Activated naive CD4-positive, alpha-beta T cell treated with anti-CD3 and anti-CD28 coated beads for 36 hours (primary cell): ENCODE measurements at places on chromosomes 5 and 9. TPM values are rescaled to one million over a fixed set of nuclear protein-coding genes. Genes with fewer than 3 reads are reported as not detected.

DNA sequence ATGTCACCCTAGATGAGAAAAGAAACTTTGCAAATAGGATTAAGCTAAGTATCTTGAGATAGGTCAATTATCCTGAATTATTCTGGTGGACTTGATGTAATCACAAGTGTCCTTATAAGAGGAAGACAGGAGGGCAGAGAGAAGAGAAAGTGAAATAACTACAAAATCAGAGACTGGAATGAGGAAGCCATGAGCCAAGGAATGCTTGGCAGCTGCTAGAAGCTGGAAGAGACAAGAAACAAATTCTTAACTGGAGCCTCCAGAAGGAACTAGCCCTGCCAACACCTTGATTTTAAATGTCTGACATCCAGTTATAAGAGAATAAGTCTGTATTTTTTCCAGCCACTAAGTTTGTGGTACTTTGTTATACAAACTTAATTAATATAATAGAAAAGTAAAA is 480.0 kb downstream of the NR2F1-AS1 start:
- no peaks in the 10 kb centered on the region for H3K27me3 ChIP-seq
- H3K27ac ChIP-seq = no peak overlapping the region
- DNase-seq = no peak
- no peaks in the 10 kb centered on the region for H3K4me1 ChIP-seq
- H3K4me3 ChIP-seq = no peak overlapping the region

DNA sequence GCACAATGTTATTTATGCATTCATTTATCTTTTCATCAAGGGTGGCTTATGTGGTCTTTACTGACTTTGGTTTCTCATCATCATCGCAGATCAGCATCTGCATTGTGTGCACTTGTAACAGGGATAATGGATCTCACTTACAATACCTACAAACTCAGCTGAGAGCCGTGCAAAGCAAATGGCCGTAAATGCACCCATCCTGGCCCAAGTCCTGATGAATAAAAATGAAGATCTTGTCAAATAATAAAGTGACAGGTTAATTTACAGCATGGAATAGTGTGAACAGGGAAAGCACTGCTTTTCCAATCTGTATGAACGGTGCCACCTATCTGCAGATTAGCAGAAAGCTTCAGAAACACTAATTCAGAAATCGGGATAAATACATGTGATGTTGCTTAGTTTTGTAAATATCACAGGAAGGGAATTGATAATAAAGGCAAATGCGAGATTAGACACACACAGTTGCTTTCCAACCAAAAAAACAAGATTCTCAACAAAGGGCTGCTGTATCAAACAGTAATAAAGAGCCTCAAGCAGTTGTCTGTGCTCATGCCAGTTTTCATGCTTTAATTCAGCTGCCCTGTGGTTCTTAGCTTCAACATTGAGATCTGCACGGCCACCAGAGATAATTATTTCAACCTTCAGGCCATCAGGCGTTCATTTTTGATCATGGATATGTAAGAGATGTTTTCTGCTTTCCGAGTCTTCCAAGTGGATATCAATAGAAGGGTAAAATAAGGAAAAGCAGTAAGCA is 153.4 kb upstream of the POU5F2 start:
- no peak overlapping the region for H3K27ac ChIP-seq
- peaks cover 3% of the 10 kb centered on the region for H3K36me3 ChIP-seq
- H3K27me3 ChIP-seq = no peaks in the 10 kb centered on the region
- H3K4me1 ChIP-seq = no peaks in the 10 kb centered on the region

DNA sequence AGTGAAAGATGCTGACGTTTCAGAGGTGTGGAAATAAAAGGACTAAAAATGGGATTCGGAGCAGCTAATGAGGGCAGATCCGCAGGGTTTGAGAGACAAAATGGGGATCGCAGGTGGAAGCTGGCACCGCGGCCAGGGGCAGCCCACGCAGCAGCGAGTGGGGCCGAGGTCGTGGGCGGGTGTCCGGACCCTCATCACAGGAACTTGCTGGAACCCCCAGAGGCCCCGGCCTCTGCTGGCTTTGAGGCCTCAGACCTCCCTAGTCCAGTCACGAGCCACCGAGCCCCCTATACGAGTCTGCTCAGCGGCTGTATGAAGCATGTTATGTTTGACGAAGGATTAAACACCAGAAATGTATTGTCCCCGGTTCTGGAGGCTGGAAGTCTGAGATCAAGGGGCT is 45.8 kb upstream of the FCN1 start:
- H3K4me1 ChIP-seq = no peaks in the 10 kb centered on the region
- peaks cover 5% of the 10 kb centered on the region for H3K27me3 ChIP-seq
- H3K4me3 ChIP-seq = no peak overlapping the region
- H3K36me3 ChIP-seq = no peaks in the 10 kb centered on the region

DNA sequence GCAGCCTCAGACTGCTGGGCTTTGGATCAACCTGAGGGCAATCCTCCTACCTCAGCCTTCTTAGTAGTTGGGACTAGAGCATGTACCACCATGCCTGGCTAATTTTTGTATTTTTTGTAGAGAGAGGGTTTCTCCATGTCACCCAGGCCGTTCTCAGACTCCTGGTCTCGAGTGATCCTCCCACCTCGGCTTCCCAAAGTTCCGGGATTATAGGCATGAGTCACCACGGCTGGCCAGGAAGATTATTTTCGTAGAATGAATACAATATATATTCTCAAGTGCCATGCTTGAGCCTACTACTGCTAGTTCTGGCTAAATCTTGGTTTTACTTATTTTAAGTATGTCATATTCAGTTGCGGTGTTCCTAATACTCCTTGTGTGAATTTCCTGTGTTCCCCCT is 88.2 kb upstream of the CLINT1 start:
- H3K36me3 ChIP-seq = no peaks in the 10 kb centered on the region
- peaks cover 4% of the 10 kb centered on the region for H3K27me3 ChIP-seq
- H3K27ac ChIP-seq = no peak overlapping the region
- H3K4me1 ChIP-seq = peaks cover 4% of the 10 kb centered on the region
- no peak for DNase-seq

DNA sequence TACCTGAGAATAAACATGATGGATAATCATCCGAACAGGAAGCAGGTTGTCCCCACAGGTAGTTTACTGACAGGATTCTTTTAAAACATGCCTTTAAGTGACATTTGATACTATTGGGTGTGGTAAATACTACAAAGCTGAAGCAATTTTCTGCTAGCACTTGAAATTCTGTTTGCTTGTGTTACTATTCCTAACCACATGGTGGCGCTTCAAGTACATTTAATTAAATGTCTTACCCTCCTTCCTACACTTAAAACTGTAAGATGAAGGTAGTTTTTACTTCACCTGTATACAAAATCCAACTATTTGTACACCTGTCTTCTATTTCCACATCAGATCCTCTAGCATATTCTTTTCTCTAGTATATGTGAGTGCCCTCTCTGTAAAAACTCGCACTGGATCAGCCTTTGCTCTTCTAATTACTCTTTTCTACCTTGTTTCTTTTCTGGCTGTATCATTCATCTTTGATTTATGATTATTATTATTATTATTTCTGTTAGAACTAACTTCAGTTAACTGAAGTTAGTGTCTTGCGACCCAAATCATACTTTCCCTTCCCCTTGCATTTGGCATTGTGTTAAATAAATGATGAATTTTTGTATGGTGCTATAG is 18.4 kb downstream of the SLC25A46 start:
- no peak overlapping the region for H3K27ac ChIP-seq
- DNase-seq = peak; percentile 38
- H3K36me3 ChIP-seq = peaks cover 10% of the 10 kb centered on the region
- no peak overlapping the region for H3K4me3 ChIP-seq
- H3K27me3 ChIP-seq = no peaks in the 10 kb centered on the region

- H3K4me1 ChIP-seq = no peaks in the 10 kb centered on the region
- DNase-seq = no peak
- no peaks in the 10 kb centered on the region for H3K36me3 ChIP-seq
These were observed 1118.6 kb upstream of the CDH9 start for GRCh38 chr5:28156981-28157380.

GRCh38 chr5:110853267-110853666 is 114.5 kb downstream of the SLC25A46 start:
- H3K4me1 ChIP-seq = no peaks in the 10 kb centered on the region
- H3K27me3 ChIP-seq = peaks cover 5% of the 10 kb centered on the region
- H3K4me3 ChIP-seq = no peak overlapping the region
- no peak for DNase-seq
- H3K36me3 ChIP-seq = no peaks in the 10 kb centered on the region

DNA sequence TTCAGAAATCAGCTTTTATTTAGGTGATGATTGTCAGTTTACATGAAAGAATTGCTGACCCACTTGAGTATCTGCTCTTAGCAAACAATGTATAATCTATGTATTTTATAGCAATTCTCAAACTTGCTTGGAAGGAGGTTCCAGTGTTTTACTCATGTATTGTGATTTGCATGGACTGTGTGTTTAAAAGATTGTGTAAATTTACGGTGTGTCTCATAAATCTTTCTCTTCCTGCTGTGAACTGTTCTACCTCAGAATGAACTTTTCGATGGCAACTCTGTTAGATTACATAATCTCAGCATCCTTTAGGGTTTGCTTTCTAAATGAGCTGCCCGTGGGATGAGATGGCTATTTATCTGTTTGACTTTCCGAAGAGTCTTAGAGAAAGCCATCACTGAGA is 122.5 kb downstream of the MEF2C start:
- DNase-seq = no peak
- H3K4me1 ChIP-seq = peaks cover 2% of the 10 kb centered on the region
- no peaks in the 10 kb centered on the region for H3K36me3 ChIP-seq
- H3K27me3 ChIP-seq = peaks cover 33% of the 10 kb centered on the region

DNA sequence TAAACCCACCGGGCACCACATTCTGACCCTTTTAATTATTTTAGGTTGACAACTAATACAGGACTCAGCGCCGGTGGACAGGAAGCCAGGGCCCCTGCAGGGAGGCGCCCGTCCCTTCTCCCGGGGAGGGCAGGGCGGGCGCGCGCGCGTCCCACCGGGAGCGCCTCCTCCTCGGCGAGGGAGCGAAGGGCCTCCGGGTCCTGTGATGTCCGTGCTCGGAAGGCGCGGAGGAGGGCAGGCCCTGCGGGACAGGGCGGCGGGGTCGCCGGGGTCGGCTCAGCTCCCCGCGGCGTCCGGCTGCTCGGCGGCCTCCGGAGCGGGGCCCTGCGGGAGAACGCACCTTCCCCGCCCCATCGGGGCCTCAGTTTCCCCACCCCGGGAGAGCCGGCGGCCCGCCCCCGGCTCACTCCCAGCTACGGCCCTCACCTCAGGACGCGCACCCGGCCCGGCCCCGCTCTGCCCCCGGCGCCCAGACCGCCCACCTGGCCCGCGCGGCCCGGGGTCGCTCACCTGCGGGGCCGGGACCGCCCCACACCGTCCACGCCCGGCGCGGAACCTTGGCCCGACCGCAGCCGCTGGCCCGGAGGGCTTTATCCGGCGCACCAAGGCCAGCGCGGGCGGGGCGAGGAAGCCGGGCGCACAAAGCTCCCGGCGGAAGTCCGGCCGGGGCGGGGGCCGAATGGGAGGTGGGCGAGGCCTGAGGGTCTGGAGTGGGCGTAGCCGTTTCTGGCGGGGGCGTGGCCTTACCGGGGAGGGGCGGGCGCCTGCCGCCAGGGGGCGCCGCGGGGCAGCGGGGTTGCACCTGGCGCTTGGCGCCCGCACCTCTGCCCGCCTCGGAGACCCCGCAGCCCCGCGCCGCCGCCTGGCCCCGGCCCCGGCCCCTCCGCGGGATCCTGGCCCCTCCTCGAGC is at the start of the genes EXD3 and NOXA1:
Gene EXD3, minus strand, starts transcription at position 559 of the 910 bp plus-strand sequence. CDS start 27,805 bp downstream, outside the sequence.
Gene NOXA1, plus strand, starts transcription at position 790 of the 910 bp plus-strand sequence. CDS start 137 bp downstream, outside the sequence.
- peak; percentile 96 for DNase-seq
- H3K27ac ChIP-seq = peak within 1 kb of the TSS; percentile 13
- peak within 1 kb of the TSS; percentile 77 for H3K4me3 ChIP-seq

GRCh38 chr9:133576875-133577736 is 32.1 kb downstream of the FAM163B start:
- no peaks in the 10 kb centered on the region for H3K36me3 ChIP-seq
- DNase-seq = no peak
- H3K27ac ChIP-seq = no peak overlapping the region

GRCh38 chr9:108621991-108622855 is 233.6 kb downstream of the ACTL7B start:
- H3K36me3 ChIP-seq = no peaks in the 10 kb centered on the region
- no peaks in the 10 kb centered on the region for H3K4me1 ChIP-seq
- no peak for DNase-seq
- H3K27ac ChIP-seq = no peak overlapping the region
- H3K27me3 ChIP-seq = peaks cover 3% of the 10 kb centered on the region

DNA sequence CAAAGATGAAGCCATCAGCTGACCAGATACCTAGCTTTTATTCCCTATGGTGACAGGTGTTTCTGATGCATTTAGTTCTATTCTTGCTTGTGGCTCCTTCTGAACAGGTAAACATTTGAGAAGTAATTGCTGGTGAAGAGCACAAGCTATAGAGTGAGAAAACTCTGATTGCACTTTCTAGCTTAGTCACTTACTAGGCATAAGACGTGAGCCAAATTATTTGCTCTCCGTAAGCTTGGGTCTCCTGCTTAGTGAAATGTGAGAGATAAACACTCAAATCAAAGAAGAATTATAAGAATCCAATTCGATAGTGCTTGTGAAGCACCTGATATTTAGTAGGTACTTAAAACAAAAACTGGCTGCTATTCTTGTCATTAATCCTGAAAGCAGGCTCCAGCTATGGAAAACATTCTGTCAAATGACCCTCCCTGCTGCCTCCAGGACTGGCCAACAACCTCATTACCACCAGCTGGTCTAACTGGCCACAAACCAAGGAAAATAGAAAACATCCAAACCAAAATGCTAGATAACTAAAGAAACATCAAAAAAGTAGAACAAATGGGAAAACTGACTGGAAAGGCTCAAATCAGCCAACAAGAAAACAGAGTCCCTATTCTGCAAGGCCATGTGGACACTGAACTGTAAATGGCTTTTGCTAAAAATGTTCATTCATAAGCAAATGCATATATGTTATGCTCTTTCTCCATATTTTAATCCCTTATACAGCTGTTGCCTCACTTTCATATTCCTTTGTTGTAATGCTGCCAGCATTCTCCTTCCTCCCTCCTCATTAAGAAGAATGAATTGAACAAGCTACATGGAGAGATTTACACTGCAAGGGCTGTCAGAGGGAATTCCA is 616.1 kb downstream of the DTWD2 start:
- H3K27ac ChIP-seq = no peak overlapping the region
- DNase-seq = no peak
- no peaks in the 10 kb centered on the region for H3K27me3 ChIP-seq
- H3K4me1 ChIP-seq = no peaks in the 10 kb centered on the region
- H3K36me3 ChIP-seq = no peaks in the 10 kb centered on the region

DNA sequence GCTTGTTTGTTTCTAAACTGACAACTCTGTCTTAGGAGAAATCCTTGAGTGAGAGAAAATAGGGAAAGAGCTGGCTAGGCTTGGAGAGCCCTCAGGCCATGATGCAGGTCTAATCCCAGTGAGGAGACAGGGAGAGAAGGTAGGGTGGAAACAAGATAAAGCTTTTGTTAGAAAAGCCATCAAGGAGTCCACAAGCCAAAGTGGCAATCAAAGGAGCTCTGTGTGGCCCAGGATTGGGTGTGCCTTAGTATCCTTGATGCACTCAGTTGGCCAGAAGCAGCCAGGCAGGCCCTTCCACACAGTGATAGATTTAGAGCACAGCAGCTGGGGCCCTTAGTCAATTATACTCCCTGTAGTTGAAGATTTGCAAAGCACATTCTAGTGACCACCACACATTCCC is 73.9 kb downstream of the ALDH7A1 start:
- H3K4me3 ChIP-seq = no peak overlapping the region
- H3K27me3 ChIP-seq = no peaks in the 10 kb centered on the region
- no peak overlapping the region for H3K27ac ChIP-seq

Gene PCDHAC2
- not detected for total RNA-seq

Gene FEM1C
- total RNA-seq = 10.0 TPM

Gene RIMOC1
- total RNA-seq = 19.6 TPM

Gene PCA3
- total RNA-seq = not detected

Gene SEMA4D
- 156 TPM for total RNA-seq

Gene IL6ST
- total RNA-seq = 93.4 TPM

Gene TLX3
- not detected for total RNA-seq

Gene PHYHD1
- 0.50 TPM for total RNA-seq

Gene LCN1
- 0.29 TPM for total RNA-seq

Gene FGF1
- total RNA-seq = not detected
